ENCODE measurements at places on chromosomes 5 and 9.
A peak's percentile ranks its signal among the peaks of the same experiment; 100 is the strongest.

DNA sequence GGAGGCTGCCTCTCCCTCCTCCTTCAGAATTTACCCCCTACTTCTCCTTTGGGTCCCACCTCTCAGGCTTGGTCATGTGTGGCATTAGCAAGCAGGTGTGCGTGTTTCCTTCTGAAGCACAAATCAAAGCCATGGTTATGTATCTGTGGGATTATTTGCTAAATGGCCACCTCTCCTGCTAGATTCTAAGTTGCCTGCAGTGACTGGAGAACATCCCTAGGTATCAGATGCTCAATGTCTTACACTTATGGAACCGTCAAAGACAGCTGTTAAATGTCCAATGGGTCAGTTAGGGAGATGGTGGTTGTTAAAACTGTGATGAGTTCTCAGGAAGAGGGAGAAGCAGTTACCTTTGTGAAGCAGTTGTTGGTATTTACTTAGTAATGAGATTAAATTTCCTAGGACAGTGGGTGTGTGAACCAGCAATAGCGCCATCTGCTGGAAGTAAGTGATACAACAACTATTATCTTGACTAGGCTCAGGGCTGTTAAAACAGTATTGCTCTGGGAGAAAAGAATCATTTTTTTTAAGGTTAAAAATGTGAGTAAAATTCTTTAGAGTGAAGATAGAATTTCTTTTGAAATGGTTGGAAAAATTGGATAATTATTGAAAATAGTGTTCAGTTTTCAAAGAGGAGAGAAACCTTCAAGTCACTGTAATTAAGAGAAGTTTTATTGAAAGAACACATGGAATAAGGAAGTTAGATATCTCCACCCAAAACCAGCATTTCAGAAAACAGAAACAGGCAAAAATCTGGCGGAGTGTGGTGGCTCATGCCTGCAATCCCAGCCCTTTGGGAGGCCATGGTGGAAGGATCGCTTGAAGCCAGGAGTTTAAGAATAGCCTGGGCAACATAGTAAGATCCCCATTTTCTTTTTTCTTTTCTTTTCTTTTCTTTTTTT lies 71.3 kb downstream of the TMC1 start:
- H3K4me3 ChIP-seq: no peak overlapping the region
- DNase-seq: no peak
- no peaks in the 10 kb centered on the region for H3K27me3 ChIP-seq
- peaks cover 28% of the 10 kb centered on the region for H3K4me1 ChIP-seq
- no peaks in the 10 kb centered on the region for H3K36me3 ChIP-seq

- H3K27ac ChIP-seq: peak overlapping the region; percentile 88
- H3K4me1 ChIP-seq: peaks cover 71% of the 10 kb centered on the region
- no peak overlapping the region for H3K4me3 ChIP-seq
- no peaks in the 10 kb centered on the region for H3K36me3 ChIP-seq
Measured at GRCh38 chr9:70488793-70489105, 74.3 kb upstream of the KLF9 start.

GRCh38 chr5:145689235-145689634 lies 145.9 kb downstream of the PRELID2 start:
- H3K4me1 ChIP-seq: no peaks in the 10 kb centered on the region
- no peak overlapping the region for H3K4me3 ChIP-seq
- H3K27me3 ChIP-seq: no peaks in the 10 kb centered on the region
- no peak for DNase-seq
- H3K27ac ChIP-seq: no peak overlapping the region

DNA sequence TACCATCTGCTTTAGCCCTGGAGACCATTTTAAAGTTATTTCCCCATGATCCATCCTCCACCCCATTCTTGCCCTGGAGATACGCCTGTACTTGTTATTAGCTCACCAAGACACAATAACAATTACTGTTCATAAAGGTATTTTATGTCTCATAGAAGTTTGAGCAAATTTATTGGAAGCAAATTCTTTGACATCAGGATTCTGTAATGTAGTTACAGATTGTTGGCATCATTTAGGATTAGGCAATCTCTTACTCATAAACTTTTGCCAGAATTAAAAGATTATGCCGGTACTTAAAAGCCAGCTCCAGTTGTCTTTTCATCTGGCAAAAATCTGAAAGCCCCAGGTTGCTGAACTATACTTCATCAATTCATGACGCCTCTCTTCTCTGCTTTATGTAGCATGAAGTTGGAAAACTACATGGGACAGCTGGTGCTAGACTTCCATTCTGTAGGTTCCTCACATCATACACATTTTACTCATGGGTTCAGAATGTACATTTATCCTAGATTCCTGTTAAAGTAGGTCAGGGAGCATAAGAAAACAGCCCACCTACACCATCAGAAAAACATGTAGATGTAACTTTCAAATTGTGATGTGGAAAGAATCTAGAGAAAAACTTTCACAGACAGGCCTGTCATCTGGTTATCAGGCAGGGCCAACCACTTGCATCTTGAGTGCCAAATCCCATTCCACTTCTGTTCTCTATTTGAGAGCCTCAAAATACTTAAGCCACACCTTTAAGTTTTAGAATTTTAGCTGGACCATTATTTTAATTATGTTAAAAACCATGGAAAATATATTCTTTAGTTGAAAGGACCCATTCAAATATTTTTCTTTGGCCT lies 14.0 kb downstream of the ATP10B start:
- no peak overlapping the region for H3K4me3 ChIP-seq
- no peak overlapping the region for H3K27ac ChIP-seq
- H3K4me1 ChIP-seq: no peaks in the 10 kb centered on the region
- H3K27me3 ChIP-seq: no peaks in the 10 kb centered on the region
- H3K36me3 ChIP-seq: no peaks in the 10 kb centered on the region

GRCh38 chr5:1654786-1655495 lies 131.2 kb upstream of the LPCAT1 start:
- DNase-seq: peak; percentile 71
- H3K27me3 ChIP-seq: peaks cover 41% of the 10 kb centered on the region
- no peak overlapping the region for H3K4me3 ChIP-seq
- H3K36me3 ChIP-seq: no peaks in the 10 kb centered on the region
- H3K4me1 ChIP-seq: no peaks in the 10 kb centered on the region

- no peak for DNase-seq
- no peak overlapping the region for H3K27ac ChIP-seq
- H3K4me1 ChIP-seq: peaks cover 4% of the 10 kb centered on the region
- H3K4me3 ChIP-seq: no peak overlapping the region
- H3K27me3 ChIP-seq: peaks cover 12% of the 10 kb centered on the region
- no peaks in the 10 kb centered on the region for H3K36me3 ChIP-seq
Measured at GRCh38 chr5:142222225-142222865, 102.5 kb downstream of the SPRY4 start.

DNA sequence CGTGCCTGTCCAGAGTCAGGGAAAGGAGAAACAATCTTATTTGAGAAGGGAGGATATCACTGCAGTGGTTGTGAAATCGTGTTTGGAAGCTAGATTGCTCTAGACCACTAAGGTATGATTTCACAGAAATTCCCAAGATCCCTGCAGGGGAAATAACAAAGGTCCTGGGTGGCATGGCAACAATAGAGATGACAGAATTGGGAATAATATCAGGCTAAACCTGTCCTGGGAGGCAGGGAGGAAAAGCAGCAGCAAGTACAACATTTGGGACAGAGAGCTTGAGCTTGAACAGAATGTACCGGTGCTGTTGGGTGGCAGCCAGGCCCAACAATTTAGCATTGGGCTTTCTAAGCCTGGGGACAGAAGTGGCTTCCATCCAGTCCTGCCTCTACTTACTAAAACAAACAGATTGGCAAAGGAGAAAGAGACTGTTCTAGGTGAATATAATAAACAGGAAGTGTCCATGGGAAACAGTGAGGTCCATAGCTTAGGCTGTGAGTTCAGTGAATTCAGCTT lies 17.0 kb upstream of the ARHGAP26 start:
- no peaks in the 10 kb centered on the region for H3K36me3 ChIP-seq
- no peak overlapping the region for H3K4me3 ChIP-seq
- DNase-seq: no peak
- H3K4me1 ChIP-seq: peaks cover 32% of the 10 kb centered on the region

- no peaks in the 10 kb centered on the region for H3K36me3 ChIP-seq
- peak overlapping the region; percentile 79 for H3K27ac ChIP-seq
- DNase-seq: no peak
- H3K27me3 ChIP-seq: no peaks in the 10 kb centered on the region
- H3K4me3 ChIP-seq: no peak overlapping the region
- H3K4me1 ChIP-seq: peaks cover 33% of the 10 kb centered on the region
Measured at GRCh38 chr9:115146581-115147021, 28.6 kb upstream of the TNC start.

DNA sequence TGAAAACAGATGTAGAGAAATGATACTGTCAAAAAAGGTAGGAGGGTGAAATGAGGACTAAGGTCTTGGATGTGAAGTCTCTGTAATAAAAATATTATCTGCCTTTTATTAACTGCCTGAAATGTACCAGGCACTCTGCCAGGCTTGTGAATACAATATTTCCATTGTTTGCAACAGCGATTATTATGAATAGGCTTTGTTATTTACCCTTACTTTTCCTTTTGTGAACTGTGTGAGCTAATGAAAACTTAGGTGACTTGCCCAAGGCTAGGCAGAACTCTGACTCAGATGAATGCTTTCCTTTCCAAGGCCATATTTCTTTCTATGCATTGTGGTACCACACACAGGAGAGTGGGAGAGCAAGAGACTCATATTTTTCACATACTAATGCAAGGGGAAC lies 204.1 kb downstream of the CDH12 start:
- H3K4me1 ChIP-seq: no peaks in the 10 kb centered on the region
- H3K27me3 ChIP-seq: no peaks in the 10 kb centered on the region
- no peak overlapping the region for H3K4me3 ChIP-seq
- DNase-seq: no peak
- H3K27ac ChIP-seq: no peak overlapping the region

GRCh38 chr5:9415091-9415490 lies 130.8 kb downstream of the SEMA5A start:
- H3K27me3 ChIP-seq: no peaks in the 10 kb centered on the region
- no peak overlapping the region for H3K4me3 ChIP-seq
- no peak overlapping the region for H3K27ac ChIP-seq
- H3K4me1 ChIP-seq: no peaks in the 10 kb centered on the region
- no peak for DNase-seq

DNA sequence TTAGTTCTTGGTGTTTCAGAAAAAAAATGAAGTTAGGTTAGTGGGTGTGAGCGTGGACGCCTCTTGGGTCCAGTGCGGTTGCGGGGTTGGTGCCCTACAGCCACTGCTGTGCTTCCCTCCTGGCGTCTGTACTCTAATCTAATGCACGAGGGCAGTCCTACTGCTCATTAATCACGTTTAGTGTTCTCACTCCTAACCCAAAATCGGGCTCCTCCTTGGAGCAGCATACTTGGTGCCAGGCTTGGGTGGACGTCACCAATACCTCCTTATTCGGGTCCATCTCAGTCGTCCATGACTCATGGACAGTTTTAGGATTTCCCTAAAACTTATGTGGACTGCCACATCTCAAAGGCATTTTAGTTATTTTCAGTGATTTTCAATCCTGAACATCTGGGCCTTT lies 41.6 kb downstream of the TRIO start:
- H3K27me3 ChIP-seq: no peaks in the 10 kb centered on the region
- peak overlapping the region; percentile 96 for H3K27ac ChIP-seq
- H3K4me3 ChIP-seq: no peak overlapping the region
- peaks cover 93% of the 10 kb centered on the region for H3K4me1 ChIP-seq
- DNase-seq: no peak
- H3K36me3 ChIP-seq: no peaks in the 10 kb centered on the region

DNA sequence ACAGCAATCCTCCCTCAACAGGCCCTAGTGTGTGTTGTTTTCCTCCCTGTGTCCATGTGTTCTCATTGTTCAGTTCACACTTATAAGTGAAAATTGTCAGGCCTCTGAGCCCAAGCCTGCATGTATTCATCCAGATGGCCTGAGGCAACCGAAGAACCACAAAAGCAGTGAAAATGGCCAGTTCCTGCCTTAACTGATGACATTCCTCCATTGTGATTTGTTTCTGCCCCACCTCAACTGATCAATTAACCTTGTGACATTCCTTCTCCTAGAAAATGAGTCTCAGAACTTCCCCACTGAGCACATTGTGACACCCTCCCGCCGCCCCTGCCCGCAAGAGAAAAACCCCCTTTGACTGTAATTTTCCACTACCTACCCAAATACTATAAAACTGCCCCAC lies 17.4 kb upstream of the TRPC7 start:
- no peaks in the 10 kb centered on the region for H3K4me1 ChIP-seq
- no peak for DNase-seq
- H3K27ac ChIP-seq: no peak overlapping the region
- no peak overlapping the region for H3K4me3 ChIP-seq

- no peak overlapping the region for H3K4me3 ChIP-seq
- H3K36me3 ChIP-seq: no peaks in the 10 kb centered on the region
- H3K4me1 ChIP-seq: peaks cover 18% of the 10 kb centered on the region
- H3K27ac ChIP-seq: peak overlapping the region; percentile 86
- no peaks in the 10 kb centered on the region for H3K27me3 ChIP-seq
Measured at GRCh38 chr5:132103332-132103951, 29.9 kb downstream of the CSF2 start.

DNA sequence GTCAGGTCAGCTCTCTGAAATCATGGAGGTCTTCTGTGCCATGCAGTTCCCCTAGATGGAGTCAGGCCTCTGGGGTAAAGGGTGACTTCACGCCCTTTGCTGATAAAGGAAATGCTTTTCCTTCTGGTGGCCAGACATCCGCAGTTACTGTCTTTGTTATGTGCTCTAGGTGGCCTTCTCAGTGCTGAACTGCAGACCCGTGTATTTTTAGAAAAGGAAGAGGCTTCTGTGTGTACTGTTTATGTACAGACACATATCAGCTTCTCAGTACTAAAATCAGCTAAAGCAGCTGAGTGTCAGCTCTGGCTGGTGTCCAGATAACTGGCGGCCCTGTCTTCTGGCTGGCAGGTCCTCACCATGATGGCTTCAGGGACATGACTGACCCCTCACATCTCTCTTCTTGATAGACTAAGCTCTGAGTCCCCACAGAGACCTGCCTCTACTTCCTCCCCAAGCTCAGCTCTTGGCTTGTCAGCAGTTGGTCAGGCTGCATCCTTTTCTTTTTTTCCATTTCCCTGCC lies 75.3 kb downstream of the ARHGAP26 start:
- DNase-seq: no peak
- peaks cover 11% of the 10 kb centered on the region for H3K4me1 ChIP-seq
- no peak overlapping the region for H3K4me3 ChIP-seq
- H3K36me3 ChIP-seq: no peaks in the 10 kb centered on the region
- H3K27me3 ChIP-seq: no peaks in the 10 kb centered on the region

Data from osteocyte (in vitro differentiated cells).